Natural killer cell treated with Interleukin-12 subunit alpha and Interleukin-12 subunit beta and Interleukin-15 and Interleukin-18, amount 100 ng/mL, for 72 hours (primary cell): ENCODE measurements at places on chromosomes 6 and 20. TPM values are rescaled to one million over a fixed set of nuclear protein-coding genes. Genes with fewer than 3 reads are reported as not detected.

DNA sequence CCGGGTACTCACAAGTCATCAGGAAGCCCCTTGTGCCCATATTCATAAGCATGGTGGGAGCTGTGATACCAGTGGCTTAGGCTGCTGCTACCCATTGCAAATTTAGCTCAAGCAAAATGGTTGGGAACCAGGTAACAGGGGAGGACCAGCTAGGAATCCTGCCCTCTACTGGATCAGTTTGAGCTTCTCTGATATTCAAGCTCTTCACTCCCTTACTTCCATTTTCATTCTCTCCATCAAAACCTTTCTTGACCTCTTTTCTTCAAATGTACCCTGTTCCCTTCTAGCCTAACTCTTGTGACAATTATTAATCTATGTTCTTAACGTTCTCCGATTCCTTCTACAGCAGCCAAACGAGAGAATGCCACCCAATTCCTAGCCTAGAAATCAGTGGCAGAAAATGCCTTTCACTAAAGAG lies 9.7 kb downstream of the NOL7 start:
- DNase-seq, result no peak

GRCh38 chr6:32369660-32370059 lies 2.0 kb downstream of the TSBP1 start:
- no peak for DNase-seq

GRCh38 chr6:35166116-35166515 lies 25.0 kb upstream of the TCP11 start:
- DNase-seq, result no peak

DNA sequence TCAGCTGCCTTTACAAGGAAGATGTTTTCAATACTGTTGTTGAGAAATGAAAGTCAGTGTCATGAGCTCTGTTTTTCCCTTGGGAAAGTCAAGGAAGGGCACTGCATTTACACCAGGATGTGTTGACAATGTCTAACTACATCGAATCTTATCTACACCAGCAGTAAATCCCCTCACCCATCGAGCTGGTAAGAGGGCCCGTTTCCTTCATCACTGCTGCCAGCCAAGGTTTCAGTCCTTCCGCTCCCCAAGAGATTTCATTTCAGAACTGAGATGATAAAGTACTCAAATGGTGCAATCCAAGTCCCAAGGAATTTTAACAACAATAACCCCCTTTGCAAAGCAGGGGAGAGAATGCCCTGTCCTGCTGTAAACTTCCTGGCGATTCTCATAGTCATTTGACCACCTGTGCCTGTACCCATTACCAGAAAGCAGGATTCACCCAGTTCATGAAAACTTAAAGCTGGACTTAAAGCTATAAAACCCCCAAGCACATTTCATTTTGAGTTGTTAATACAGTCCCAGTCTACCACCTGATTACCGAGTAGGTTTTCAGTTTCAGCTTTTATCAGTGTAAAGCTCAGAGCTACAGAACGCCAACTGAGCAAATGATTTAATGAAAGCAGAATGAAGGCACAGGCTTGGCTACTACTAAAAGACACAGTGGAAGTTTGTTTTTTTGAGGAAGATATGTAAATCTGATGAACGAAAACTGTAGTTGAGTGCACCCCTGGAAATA lies 122.5 kb upstream of the TAB2 start:
- DNase-seq, result no peak

Gene EPPIN
- not detected for total RNA-seq

Gene RBM24
- total RNA-seq, result not detected

Gene MICB
- 37.4 TPM for total RNA-seq

Gene FRS3
- 9.5 TPM for total RNA-seq

Gene KIAA0408
- total RNA-seq, result 2.4 TPM
